ENCODE measurements at places on chromosomes 6 and 20.
A peak's percentile ranks its signal among the peaks of the same experiment; 100 is the strongest.

GRCh38 chr6:44621846-44622245, 234.3 kb downstream of the CDC5L start:
- no peak for DNase-seq

GRCh38 chr6:55980627-55981211, 105.3 kb upstream of the BMP5 start:
- no peak for DNase-seq

DNA sequence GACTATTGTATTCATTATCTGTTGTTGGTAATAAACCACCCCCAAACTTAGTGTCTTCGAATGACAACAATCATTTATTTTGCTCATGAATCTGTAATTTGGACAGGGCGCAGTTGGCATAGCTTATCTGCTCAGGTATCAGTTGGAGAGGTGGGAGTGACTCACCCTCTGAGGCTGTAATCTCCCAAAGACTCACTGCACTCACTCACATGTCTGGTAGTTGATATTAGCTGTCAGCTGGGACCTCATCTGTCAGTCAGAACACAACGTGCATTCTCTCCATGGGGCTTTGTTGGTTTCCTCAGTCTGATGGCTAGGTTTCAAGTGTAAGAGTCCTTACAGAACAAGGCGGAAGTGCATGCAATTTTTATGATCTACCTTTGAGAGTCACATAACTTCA, 219.0 kb upstream of the PRND start:
- no peak for DNase-seq

DNA sequence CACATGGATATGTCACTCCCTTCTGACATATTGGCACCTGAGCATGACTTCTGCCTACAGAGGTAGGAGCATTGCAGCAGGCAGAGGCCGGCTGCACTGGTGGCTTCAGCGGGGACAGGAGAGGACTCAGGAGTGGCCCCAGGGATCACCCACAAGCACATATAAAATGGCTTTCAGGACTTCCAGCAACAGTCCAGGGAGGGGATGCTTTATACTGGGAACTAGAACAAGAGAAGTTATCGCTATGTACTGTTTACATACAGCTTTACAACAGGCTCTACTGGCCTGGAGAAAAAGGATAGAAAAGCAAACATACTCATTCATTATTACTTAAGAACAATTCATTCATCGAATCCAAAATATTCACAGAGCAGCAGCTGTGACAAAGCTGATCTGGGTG, 337.8 kb downstream of the THBS2 start:
- DNase-seq, result no peak

- DNase-seq, result no peak
These were observed 507.5 kb upstream of the SULF2 start for GRCh38 chr20:48292806-48293205.

DNA sequence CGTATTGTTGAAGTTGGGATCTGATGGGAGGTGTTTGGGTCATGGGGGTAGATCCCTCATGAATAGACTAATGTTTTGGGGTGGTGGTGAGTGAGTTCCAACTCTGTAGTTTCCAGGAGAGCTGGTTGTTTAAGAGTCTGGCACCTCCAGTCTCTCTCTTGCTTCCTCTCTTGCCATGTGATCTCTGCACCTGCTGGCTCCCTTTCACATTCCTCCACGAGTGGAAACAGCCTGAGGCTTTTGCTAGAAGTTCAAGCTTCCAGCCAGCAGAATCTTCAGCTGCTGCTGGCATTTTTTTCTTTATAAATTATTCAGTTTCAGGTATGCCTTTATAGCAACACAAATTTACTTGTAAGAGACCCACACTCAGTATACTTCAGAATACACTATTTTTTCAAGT, 1021.6 kb downstream of the EYS start:
- no peak for DNase-seq

DNA sequence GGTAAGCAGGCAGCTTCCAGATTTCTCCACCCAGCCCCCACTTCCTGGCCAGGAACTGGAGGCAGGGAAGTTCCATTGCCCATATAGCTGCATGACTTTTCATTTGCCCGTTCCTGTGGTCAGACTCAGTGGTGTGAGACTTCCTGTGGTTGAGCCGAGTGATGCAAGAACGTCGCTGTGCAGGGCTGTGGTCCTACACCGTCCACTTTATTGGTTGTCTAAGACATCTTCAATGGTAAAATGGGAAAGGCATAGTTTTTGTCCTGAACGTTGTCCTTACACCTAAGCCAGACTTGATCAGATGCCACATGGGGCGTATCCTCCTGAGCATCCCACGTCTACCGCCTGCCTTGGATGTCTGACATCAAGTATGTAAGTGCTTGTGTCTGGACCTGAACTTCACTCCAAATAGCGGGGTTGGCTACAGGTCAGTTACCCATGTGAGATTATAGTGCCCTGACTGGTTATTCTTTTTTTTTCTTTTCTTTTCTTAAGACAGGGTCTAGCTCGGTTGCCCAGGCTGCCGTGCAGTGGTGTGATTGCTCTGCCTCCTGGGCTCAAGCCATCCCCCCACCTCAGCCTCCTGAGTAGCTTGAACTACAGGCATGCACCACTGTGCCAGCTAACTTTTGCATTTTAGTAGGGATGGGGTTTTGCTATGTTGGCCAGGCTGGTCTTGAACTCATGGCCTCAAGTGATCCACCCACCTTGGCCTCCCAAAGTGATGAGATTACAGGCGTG, 25.9 kb upstream of the GTSF1L start:
- DNase-seq, result peak; percentile 67

GRCh38 chr6:41551086-41551700, 5.0 kb downstream of the FOXP4 start:
- DNase-seq, result no peak

DNA sequence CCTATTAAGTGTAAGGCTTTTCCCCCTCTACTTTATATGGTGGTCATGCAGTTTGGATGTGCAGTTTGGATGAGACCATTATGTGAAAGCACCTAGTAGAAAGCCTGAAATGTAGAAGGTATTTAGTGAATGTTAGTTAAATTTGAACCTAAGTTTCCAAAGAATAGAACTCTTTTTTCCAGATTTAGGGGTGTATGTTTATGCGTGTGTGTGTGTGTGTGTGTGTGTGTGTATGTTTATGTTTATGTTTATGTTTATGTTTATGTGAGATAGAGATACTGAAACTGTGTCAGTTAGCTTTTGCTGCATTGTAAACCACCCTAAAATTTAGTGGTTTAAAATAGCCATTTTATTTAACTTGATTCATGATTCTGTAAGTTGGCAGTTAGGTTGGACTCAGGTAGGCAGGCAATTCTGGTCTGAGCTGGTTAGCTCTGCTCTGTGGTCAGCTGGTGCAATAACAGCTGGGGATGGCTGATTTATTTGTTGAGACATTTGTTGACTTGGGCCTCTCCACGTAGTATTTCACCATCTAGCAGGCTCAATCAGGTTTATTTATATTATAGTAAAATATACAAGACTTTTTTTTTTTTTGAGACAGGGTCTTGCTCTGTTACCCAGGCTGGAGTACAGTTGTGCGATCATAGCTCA, 54.0 kb downstream of the STK4 start:
- no peak for DNase-seq

DNA sequence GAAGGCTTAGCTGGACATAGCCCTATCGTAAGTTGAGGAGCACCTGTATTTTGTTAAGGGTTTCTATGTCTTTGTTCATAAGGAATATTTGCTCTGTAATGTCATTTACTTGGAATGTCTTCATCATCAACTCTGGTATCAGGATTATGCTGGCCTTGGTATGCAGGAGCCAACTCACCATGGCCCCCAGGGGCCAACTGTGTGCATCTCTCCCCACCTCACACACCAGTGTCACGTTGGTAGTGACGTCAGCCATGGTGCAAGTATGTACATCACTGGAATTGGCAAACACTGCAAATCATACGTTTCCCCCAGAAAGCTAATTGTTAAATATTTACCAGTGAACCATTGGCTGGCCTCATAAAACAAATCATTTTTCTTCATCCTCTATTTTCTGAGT, 70.8 kb downstream of the YTHDF1 start:
- DNase-seq, result no peak

DNA sequence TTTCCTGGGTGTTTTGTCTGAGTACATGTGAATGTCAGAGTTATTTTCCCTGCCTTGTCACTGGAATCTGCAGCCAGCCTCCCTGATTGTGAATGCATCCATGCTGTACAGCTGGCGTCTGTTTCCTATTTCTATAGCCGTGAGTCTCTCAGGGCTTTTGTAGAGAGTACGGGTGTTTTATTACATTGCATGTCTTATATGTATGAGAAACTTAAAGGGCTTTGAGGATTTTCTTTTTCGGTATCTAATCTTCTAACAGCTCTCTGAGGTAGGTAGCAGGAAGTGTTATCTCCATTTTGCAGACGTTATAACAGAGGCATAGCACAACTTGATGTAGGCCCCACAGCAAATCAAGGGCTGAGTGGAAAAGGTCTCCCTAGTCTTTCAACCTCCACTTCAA, 272.9 kb downstream of the PRL start:
- no peak for DNase-seq

DNA sequence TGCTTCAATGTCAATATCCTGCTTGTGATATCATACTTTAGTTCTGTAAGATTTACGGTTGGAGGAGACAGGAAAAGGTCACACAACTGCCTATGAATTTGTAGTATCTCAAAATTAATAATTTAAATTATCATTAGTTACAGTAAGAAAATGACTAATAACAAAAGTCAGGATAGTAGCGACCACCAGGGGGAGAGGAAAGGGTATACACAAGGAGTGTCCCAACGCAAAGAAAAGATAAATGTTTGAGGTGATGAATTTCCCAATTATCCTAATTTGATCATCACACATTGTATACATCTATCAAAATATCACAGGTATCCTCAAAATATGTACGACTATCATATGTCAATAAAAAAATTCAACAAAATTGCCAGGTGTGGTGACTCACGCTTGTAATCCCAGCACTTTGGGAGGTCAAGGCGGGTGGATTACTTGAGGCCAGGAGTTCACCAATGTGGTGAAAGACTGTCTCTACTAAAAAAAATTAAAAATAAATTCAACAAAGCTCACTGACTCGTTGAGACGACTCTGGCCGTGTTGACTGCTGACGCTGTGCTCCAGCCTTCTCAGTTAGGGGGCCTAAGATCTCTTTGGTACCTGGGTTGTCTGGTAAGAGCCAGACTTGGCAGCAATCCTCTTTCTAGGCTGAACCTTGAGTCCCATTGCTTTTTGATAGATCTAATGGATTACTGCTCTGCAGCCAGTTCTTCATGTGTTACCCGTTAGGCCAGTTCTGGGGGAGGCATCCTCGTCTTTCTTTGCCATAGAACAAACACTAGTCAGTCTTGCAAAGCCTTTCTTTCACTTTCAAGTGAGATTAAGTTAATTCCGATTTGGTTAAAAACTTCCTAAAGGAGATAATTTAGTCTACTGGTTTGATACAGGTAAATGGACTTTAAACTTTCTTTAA, 9.0 kb upstream of the OVOL2 start:
- DNase-seq, result no peak

DNA sequence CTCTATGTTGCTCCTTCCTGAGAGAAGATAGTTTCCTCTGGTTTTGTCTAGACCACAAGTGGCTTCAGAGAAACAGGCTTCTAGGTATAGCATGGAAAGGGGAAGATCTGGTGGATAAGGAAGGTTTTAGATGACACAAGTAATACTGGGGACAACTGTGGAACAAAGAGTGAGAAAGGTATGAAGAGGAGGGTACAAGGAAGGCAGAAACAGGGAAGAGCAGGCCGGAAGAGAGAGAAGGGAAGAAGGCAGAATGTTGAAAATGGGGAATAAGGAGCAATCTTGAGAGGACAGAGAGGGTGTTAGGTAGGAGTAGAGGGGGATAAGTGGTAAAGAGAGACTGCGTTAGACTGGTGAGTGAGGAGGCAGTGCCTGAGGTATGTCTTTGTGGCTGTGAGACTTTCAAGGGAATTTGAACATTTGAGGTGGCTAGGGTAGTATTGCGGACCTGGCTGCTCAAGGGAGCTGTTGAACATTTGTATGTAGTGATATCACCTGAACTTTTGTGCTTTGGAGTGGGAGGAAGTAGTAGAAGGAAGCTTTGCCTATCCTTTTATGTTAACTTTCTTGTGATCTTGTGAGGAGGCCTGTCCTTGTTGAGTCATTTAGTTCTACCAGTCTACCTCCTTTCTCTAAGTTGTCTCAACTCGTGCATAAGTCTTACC, 69.5 kb downstream of the FOXO3 start:
- no peak for DNase-seq

- no peak for DNase-seq
These were observed 114.5 kb downstream of the RNGTT start for GRCh38 chr6:88848870-88849269.

GRCh38 chr6:71408787-71409723, 120.4 kb downstream of the OGFRL1 start:
- no peak for DNase-seq

DNA sequence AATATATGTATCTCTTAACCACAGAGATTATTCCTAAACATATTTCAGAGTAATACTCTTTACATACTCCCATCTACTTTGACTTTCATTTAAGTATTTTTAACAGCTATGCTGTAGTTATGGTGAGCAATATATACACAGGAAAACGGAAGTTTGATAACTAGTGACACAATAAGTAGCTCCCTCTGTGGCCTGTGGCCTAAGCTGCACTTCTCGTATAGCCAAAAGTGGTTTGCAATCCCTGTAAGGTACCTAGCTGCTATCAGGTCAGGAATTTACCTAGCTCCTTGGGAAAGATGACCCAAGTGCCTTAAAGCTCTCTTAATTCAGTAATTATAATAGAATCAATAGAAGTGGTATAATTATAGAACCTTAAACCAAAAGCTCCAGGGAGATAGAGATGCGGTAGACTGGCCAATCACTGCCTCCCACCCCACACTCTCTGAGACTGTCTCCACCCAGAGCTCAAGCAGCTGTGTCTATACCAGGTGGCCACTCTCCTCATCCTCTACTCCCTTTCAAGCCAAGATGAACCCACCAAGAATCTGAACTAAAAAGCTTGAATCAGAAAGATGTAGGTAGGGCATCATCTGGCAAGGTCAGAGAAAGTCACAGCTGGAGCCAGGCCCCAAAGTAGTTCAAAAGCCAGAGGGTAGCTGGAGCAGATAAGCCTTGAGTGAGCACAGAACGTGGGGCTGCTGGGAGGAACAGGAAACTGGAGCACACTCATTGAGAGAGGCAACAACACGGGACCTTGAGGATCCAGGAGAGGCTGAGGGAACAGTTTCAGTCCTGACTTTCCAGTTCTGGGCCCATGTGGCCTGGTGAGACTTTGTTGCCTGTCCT, 84.9 kb upstream of the ASF1A start:
- no peak for DNase-seq

DNA sequence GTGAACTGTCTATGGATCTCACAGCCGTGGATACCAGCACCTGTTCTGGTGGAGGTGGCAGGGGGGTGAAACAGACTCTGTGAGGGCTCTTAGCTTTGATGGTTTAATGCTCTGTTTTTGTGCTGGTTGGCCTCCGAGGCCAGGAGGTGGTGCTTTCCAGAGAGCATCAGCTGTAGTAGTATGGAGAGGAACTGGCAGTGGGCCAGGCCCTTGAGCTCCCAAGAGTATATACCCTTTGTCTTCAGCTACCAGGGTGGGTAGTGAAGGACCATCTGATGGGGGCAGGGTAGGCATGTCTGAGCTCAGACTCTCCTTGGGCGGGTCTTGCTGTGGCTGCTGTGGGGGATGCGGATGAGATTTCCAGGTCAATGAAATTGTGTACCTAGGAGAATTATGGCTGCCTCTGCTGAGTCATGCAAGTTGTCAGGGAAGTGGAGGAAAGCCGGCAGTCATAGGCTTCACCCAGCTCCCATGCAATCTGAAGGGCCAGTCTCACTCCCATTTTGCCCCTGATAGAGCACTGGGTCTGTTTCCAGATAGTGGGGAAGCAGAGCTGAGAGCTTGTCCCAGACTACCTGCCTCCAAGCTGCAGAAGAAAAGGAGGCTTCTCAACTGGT, 102.7 kb upstream of the AHI1 start:
- DNase-seq, result no peak

GRCh38 chr20:57818418-57819181, 108.8 kb upstream of the PMEPA1 start:
- no peak for DNase-seq

GRCh38 chr6:160279850-160280249, 21.2 kb upstream of the SLC22A2 start:
- DNase-seq, result no peak
